ENCODE measurements at places on chromosomes 13 and 19. TPM values are rescaled to one million over a fixed set of nuclear protein-coding genes. Genes with fewer than 3 reads are reported as not detected.

DNA sequence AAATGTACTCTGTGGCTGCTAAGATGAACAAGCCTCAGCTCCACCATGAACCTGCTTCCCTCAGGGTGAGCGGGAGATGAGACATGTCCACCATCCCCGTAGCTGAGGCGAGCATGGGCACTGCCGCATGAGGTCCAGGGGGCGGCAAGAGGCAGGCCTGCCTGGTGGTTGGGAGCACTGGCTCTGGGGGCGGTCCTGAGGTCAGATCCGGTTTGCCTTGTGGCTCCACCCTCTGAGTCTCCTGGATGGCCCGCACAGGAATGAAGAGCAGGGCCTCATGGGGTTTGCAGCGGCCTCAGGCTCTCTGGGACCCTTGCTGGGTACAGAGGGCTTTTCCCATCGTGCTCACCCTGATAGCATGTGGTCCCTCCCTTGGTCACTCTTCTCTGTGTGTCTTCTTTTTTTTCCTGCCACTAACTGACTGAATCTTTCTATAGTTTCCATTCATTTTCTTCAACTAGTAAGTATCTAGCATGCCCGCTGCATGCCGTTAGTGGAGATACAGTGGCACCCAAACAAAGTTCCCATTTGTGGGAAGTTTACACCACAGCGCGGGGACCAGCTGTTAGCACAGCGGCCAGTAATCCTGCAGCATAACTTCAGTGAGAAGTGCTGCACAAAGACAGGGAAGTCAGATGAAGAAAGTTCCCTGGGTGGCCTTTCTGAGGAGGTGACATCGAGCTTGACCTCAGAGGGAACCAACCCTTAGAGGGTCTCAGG, 37.3 kb downstream of the CAPN12 start:
- DNase-seq, result peak; percentile 17

- DNase-seq, result no peak
Measured at GRCh38 chr19:2249880-2250765, 1.0 kb downstream of the AMH start.

- no peak for DNase-seq
Measured at GRCh38 chr19:33437393-33437820, 63.9 kb downstream of the CEBPG start.

The NOVA2 gene
- 0.18 TPM for total RNA-seq

- peak; percentile 76 for DNase-seq
Measured at GRCh38 chr19:46579361-46579879, 21.7 kb upstream of the CALM3 start.
